COLO829 (cell line): ENCODE measurements at places on chromosomes 5 and 9.
A peak's percentile ranks its signal among the peaks of the same experiment; 100 is the strongest.

GRCh38 chr9:38346811-38347210 is 45.7 kb upstream of the ALDH1B1 start:
- no peak for DNase-seq

DNA sequence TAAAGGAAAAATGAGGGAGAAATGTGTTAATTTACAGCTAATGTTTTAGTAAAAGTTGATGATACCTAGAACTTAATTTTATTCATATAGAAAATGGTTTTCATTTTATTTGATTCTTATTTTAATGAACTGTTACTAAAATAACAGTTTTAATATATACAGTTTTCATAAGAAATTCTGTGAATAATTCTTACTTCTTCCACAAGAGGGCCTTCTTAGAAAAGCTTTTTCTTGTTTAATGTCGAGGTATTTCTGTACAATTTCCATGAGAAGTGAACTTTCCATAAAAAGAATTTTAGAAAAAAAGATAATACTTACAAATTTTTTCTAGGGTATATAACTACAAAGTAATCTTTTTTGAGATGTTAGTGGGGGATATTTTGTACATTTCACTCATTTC is 73.9 kb downstream of the KLF9 start:
- peak; percentile 46 for DNase-seq

- no peak for DNase-seq
Observed at GRCh38 chr5:50889790-50890189, 223.4 kb downstream of the PARP8 start.

DNA sequence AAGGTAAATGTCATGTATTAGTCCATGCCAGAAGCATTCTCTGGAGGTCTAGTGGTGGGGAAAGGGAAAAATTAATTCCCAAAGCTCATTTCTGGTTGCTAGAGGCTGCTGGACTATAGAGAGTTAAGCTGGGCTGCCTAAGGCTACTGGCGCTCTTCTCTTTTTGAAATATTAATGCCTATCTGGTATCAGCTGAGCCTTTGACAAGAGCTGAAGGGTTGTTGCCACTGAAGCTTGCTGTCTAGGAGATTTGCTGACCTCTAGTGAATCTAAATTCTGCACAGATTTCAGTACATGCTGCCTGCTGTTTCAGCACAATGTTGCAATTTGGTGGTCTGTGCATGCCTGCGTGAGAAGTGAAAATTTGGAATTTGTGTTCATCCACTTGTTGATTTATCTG is 29.1 kb upstream of the PLCXD3 start:
- DNase-seq: no peak

DNA sequence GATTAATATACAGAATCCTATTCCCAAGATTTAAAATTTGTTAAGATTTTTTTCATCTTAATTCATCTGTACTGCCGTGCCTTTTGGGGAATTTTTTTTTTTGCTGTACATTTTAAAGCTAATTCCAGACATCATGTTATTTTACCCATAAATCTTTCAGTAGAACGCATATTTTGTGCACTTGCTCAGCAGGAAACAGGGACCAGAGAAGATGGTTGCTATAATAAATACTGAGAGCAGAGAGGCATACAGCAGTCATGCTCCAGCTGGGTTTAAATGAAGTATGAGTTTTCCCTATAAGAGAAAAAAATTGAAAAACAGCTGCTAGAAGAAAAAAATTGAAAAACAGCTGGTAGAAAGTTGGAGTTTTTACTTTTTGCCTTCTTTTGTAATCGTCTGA is 196.9 kb upstream of the PUM3 start:
- no peak for DNase-seq

DNA sequence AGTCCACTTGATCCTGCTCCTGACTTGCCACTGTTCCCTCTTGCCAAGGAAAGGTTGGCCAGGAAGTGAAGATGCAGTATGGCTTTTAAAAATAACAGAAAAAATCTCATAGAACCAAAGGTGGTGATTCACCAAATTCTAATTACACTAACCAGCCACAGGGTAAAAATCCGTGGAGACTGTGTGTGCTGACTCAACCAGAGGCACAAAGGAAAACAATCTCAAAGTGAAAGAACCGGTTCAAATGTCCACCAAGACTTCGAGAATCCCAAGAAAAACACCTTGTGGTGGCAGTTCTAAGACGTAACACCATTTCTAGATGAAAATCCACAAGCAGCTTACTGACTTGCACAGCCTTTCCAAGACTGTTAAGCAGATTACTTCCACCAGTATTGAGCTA is 279.1 kb downstream of the TLE1 start:
- DNase-seq: no peak

GRCh38 chr9:93058355-93059010 is at the start of gene SUSD3:
Gene SUSD3, plus strand, starts transcription at chr9:93058701. Its CDS starts 42 bp downstream, at chr9:93058743.
- DNase-seq: peak; percentile 37

GRCh38 chr9:93884808-93885207 is 70.3 kb downstream of the BARX1 start:
- DNase-seq: no peak

- DNase-seq: no peak
Observed at GRCh38 chr9:76692458-76693129, 71.6 kb upstream of the PCA3 start.
